ENCODE measurements at places on chromosomes 4 and X.

GRCh38 chr4:115334736-115335411 lies 221.5 kb upstream of the NDST4 start:
- DNase-seq, result no peak

DNA sequence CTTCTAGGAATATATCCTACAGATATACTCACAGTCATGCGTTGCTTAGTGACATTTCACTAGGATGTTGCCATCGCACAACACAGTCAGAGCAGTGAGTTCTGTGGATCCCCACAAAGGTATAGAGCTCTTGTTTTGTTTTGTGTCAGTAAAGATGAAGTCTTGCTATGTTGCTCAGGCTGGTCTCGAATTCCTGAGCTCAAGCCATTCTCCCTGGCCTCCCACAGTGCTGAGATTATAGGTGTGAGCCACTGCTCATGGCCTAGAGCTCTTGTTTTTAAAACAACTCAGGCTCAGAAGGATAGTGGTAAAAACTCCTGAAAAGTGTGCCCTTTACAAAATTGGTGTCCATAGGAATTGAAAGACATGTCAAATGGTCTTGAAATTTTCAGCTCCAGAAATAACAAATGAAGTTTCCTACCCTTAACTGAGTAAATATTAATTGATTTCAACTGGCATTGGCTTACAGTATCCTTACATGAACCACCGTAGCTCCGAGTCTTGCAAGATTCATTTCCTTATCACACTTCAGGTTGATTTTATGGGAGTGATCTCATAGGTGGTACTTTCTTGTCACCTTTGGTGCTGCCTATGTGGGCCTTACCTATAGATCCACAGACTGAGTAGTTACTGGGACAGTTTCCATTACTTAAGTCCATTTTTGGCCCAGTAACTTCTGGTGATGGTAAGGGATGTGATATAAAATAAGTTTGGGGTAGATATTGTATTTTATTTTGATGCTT lies 3.6 kb downstream of the CWH43 start:
- DNase-seq, result no peak

DNA sequence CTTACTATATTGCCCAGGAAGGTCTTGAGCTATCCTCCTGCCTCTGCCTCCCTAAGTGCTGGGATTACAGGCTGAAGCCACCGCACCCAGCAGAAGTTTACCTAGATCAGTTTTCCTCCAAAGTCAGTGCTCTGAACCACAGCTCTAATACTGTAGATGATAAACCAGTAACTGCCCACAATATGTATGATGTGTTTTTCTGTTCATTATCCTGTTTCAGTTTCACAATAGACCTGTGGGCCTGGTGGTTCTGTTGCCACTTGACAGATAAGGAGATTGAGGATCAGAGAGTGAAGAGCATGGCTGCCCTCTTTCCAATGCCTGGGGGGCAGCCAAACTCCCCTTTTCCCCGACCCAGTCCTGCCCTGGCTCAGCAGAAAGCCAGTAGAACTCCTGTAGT lies 87.0 kb downstream of the EFNB1 start:
- DNase-seq, result no peak

GRCh38 chr4:72471816-72472215 lies 97.2 kb downstream of the ADAMTS3 start:
- DNase-seq, result no peak

DNA sequence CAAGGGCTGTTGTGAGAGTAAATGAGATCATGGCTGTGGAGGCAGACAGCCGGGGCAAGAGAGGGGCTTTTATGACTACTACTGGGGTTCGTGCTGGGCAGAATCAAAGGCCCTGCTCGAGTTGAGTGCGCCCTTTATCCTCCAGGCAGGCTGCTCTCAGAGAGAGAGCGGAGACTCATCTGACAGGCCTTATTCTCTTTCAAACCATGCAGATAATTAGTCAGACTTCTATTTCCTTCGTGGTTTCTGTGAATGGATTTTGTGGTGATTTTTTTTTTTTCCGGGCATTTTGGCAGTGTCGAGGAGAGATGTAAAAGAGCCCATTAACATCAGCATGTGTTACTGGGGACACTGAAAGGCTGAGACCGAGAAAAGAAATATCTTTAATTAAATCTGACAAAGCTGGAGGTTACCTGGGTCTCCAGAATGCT lies 73.6 kb downstream of the MED28 start:
- peak; percentile 8 for DNase-seq

- DNase-seq, result no peak
Measured at GRCh38 chr4:4507923-4508322, 33.9 kb downstream of the STX18 start.

DNA sequence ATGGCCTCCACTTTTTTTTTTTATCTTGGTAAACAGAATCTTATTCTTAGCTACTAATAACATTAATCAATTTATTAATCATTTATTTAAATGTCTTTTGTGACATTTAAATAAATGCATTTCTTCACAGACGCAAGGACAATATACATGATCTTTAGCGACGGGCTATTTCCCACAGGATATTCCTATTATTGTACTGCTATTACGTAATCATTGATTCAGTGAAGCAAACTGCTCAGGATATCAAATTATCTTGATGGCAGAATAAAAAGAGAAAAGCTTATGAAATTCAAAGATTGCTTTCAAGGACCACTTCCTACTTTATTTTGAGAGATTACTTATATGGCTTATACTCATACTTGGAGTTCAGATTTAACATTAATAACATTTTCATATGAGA lies 114.1 kb downstream of the FAM9B start:
- DNase-seq, result no peak

DNA sequence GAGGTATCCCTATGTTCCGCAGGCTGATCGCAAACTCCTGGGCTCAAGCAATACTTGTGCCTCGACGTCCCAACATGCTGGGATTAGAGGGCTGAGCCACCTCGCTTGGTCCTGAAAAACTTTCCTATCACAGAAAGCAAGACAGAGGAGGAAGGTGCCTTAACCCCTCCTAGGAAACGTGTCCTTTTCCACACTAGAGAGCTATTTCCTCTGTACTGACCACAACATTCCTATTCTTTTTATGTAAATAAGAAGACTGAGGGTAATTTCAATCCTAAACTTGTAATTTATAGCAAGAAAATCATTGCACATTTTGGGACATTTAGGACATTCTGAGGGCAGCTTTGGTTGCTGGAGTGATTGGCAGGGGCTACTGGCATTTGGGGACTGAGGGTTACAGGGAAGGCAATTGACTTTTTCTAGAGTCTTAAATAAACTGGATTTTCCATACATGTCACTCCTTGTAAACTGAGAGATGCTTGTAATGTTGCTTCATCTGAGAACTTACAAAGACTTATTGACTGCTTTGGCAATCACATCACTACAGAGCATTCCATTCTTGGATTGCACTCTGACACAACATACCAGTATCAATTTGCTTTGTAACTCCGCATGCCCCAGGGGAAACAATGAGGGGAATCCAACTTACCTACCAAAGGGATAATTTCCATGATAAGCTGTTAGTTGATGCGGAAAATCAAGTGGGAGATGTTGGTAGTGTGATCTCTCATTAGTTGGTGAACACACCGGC lies 15.6 kb downstream of the XAGE3 start:
- DNase-seq, result peak; percentile 44

DNA sequence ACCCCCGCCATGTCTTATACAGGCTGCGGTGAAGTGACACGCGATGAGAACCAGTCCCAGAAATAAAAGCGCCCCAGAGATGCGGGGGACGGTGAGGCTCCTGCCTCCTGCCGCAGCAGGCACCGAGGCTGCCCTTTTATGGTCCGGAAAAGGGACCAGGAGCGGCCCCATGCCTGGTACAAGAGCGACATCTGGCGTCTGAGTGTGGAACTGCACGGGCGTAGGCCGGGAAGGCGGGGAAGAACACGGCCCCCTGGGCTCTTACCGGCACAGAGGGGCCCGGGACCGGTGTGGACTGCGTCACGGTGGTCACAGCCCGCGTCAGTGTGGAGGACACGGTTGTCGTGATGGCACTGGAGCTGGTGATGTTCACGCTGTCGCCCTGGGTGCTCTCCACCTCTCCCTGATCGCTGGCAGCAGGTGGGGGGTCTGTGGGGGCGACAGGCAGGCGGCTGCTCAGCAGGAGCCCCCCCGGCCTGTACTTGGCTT lies 8.9 kb upstream of the RENBP start:
- peak; percentile 68 for DNase-seq

DNA sequence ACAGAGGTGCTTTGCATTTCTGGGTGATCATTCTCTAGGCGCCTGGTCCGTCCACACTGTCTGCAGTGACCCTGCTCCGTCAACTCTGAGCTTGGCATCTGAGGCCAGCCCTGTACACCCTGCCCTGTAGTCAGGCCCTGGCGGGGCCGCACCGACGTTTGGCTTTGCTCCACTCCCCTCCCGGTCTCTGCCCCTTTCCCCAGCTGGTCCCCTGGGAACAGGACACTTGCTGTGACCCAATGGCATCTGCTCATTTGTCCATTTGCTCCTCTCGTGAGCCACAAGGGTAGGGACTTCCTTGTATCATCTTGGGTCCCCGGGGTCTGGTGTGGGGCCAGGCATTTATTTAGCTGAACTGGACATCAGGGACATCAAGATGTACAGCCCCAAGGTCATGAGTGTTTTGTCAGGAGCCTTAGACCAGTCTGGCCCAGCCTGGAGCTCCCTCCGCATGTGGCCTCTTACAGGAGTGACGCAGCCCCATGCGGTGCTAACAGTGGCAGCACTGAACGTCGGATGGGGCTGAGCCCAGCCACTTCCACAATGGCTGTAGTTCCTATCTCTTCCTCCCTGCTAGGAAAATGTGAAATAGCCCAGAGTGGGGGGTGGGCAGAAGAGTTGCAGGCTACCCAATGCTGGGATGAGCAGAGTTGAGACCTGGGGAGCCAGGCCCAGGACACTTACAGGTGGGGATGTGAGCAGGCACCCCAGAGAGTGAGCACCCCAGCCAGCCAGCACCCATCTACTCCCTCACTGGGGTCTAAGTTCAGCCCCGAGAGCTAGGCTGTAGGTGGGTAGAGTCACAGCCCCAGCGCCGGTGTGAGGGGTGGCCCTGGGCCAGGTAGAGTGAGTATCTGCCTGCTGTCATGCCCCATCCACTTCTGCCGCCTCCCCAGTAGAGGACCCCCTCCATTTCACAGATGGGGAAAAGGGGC lies 2.0 kb upstream of the SH3BP2 start:
- DNase-seq, result no peak

GRCh38 chrX:123648028-123648810 lies 84.6 kb downstream of the THOC2 start:
- peak; percentile 46 for DNase-seq

DNA sequence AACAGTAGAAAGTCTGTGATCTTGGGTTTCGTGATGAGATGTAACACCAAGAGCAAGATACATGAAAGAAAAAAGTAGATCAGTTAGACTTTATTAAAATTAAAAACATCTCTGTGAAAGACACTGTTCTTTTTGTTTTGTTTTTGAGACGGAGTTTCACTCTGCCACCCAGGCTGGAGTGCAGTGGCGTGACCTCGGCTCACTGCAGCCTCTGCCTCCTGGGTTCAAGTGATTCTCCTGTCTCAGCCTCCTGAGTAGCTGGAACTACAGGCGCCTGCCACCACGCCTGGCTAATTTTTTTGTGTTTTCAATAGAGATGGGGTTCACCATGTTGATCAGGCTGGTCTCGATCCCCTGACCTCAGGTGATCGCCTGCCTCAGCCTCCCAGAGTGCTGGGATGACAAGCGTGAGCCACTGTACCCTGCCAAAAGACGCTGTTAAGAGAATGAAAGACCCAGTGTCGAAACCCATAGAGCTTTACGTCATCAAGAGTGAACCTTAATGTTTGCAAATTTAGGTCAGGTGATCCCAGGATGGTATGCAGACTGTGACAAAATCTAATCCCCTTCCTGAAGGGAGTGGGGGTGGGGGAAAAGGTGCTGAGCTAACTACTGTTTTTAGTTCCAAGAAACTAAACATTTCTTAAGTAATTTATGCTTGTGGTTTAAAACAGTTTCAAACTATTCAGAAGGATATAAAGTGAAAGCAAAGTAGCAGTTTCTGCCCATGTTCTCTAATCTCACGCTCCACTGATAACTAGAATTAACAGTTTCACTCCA lies 8.0 kb downstream of the OFD1 start:
- DNase-seq, result no peak

- no peak for DNase-seq
Measured at GRCh38 chrX:9102956-9103355, 69.0 kb upstream of the FAM9B start.

GRCh38 chrX:100685284-100685996 lies 41.4 kb downstream of the SRPX2 start:
- peak; percentile 55 for DNase-seq
